Hematopoietic multipotent progenitor cell (in vitro differentiated cells): ENCODE measurements at places on chromosomes 2 and 18. TPM values are rescaled to one million over a fixed set of nuclear protein-coding genes. Genes with fewer than 3 reads are reported as not detected.

- DNase-seq: no peak
Observed at GRCh38 chr2:196961889-196962288, 35.4 kb upstream of the PGAP1 start.

GRHL1 gene
- 0.54 TPM for total RNA-seq

CRYBA2 gene
- total RNA-seq: not detected

DNA sequence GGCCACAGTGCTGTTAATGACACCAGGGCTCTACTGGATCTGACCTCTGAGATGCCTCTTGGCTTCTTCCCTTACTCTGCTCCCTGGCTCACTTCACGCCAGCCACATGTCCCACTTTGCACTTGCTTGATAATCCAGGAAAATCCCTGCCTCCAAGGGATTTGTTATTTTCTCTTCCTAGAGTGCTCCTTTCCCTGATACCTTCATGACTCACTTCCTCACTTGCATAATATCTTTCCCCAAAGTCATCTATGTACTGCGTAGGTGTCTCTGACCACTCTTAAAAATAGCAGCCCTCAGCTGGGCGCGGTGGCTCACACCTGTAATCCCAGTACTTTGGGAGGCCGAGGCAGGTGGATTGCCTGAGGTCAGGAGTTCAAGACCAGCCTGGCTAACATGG, 572.3 kb downstream of the PLCL1 start:
- DNase-seq: no peak

GRCh38 chr2:238954841-238955591, 107.1 kb downstream of the TWIST2 start:
- no peak for DNase-seq

GRCh38 chr2:226354434-226354833, 445.2 kb downstream of the IRS1 start:
- no peak for DNase-seq

- DNase-seq: no peak
Observed at GRCh38 chr2:28165087-28165635, 227.5 kb upstream of the FOSL2 start.

DNA sequence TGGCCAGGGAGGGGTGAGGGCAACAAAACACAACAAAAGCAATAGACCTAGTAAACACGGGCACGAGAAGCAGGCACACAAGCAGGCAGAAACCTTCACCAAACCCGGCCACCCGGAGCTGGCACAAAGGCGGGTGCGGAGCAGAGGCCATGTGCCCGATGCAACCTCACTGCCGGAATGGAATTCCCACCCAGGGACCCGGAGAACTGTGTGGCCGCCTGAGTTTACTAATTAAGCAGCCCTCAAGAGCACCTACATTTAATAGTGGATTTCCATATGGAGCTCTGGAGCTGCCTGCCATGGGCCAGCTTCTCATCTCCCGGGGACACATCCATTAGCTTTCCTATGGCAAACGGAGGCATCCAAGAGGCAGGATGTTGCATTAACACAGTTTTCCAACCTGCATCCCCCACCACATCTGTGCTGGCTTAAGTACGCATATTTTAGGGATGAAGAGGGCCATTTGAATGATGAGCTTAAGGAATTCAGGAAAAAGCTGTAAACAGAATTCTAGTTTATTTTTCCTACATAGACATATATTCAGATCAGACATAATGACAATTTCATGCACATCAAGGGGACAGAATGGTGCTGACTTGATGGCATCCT, 104.5 kb upstream of the SMIM21 start:
- no peak for DNase-seq

LYG2 gene
- not detected for total RNA-seq

DNA sequence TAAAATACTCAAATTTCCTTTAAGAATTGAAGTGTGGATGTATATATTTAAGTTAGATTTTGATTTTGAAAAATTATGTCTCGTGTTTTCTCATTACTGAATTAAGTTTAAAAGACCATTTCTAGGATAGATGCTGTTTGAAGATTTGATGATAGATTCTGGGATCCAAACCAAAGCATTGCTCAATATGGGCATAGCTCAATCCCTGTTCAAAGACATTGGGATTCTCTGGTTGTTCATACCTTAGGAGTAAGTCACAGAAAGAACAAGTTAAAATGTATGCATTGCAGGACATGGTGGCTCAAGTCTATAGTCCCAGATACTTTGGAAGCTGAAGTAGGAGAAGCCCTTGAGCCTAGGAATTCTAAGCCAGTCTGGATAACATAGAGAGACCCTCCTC, 622.3 kb downstream of the ADCYAP1 start:
- no peak for DNase-seq

CCDC148 gene
- total RNA-seq: not detected

- DNase-seq: no peak
Observed at GRCh38 chr18:53790786-53791185, 433.7 kb downstream of the MBD2 start.

SERPINB5 gene
- not detected for total RNA-seq

GRCh38 chr2:218395456-218395825, 4.2 kb upstream of the CTDSP1 start:
- DNase-seq: no peak

CCDC74B gene
- not detected for total RNA-seq

TEKT4 gene
- not detected for total RNA-seq

MRO gene
- not detected for total RNA-seq

EPHA4 gene
- total RNA-seq: 0.27 TPM

MAPK4 gene
- not detected for total RNA-seq

DNA sequence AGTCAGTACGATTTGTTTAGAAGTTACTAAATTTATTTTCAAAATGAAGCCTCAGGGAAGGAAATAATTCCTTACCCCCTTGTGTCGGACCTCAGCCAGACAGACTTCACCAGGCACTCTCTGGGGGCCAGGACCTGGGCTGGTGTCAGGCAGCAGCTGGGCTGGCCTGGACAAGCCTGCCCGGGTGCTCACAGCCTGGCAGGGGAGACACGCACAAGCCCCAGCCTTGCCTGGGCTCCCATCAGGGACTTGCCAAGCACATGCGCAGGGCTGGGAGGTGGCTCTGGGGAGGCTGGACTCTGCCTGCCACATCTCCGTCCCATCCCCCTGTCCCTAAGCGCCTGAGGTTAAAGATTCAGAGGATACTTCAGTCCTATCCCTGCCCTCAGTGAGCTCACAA, 56.8 kb upstream of the HS6ST1 start:
- no peak for DNase-seq

- DNase-seq: no peak
Observed at GRCh38 chr2:178455947-178456346, 4.8 kb downstream of the PJVK start.

- no peak for DNase-seq
Observed at GRCh38 chr2:33033606-33034081, 86.9 kb downstream of the LTBP1 start.

DNA sequence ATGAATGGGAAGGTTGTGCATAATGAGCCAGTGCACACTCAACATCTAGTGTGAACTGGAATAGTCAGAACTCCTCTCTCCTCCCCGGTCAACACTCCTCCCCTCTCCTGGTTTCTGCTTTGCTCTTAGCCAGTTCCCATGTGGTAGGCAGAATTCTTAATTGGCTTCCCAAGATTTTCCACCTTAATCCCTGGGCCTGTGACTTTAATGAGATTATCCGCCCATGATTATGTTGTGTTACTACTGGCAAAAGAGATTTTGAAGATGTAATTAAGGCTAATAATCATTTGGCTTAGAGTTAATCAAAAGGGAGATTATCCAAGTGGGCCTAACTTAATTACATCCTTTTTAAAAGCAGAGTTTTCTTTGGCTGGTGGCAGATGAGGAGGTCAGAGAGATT, 34.2 kb upstream of the REV1 start:
- no peak for DNase-seq

DNA sequence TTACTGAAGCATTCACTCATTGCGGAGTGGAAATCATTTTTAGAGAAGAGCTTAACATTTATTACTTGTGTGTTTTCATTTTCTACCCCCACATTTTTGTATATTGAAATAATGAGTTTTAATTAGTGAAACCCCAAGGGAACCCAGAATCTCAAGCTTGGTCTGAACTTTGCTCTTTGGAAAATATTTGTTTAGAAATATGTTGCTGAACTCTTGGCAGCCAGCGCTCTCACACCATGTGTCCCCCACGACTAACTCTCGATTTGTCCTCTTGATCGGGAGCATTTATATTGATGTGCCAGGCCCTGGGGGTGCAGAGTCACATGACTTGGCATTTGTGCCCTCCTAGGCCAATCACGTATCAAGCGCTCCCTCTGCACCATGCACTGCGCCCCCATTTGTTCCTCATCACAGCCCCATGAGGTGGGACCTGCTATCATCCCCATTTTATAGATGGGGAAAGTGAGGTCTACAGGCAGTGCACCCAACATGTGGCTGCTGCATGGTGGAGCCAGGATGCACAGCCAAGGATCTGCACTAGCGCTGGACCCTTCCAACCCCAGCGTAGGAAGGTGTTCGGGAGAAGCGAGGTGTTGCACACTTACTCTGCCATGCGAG, 149.7 kb downstream of the NCK2 start:
- DNase-seq: no peak

DNA sequence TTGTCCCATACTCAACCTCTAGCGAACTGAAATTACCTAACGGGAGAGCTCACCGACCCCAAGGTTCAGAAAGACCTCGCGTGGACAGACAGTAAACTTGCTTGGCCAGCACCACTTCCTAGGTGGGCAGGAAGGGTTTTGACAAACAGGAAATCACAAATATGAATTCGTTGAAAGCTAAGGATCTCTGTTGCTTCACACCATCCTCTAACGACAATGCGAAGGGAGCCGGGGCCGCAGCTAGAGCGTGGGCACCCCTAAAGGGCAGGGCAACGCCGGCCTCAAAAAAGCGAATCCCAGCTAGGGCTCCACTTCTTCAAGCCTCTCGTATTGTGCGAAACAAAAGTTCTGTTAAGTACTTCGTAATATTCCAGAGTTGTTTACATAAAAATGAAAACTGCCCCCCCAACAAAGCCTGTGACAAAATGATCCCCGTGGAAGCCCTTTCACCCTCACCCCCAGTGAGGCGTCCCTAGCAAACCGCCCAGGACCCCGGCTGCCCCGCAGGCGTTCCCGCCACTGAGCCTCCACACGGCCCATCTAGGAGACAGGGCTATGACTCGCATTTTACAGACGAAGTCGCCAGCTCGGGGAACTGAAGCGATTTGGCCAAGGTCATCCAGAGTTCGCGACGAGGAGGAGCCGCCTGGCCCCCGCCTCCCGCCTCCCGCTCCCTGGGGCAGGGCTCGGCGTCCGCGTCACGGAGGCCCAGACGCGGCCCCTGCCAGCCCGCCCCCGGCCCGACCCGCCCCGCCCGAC, 548 bp downstream of the KANSL3 start:
- DNase-seq: no peak

- DNase-seq: peak; percentile 28
Observed at GRCh38 chr2:20494241-20494640, 47.4 kb downstream of the RHOB start.

GRCh38 chr2:233686928-233687327, 5.2 kb downstream of the UGT1A7 start:
- DNase-seq: no peak

DNA sequence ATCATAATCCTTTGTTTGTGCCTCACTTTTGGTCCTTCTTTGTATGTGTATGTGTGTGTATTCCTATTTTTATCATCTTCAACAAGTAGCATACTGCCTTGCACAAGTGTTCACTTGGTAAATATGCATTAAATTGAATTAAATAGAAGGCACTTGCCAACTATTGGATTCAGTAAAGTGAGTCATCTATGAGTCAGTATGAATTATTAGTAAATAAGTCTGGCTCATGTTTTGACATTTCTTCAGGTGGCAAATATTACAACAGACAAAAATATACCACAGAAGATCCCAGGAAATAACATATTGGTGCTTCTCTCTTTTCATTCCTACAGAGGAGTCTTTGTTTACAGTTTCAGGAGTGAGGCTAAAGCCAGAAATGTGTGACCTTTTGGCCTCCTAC, 84.1 kb downstream of the CDK15 start:
- DNase-seq: no peak

PCARE gene
- under 0.01 TPM for total RNA-seq

CNDP1 gene
- total RNA-seq: not detected

GRCh38 chr2:158893026-158893425, 75.4 kb upstream of the TANC1 start:
- DNase-seq: no peak

- DNase-seq: no peak
Observed at GRCh38 chr2:72124376-72124775, 23.3 kb downstream of the CYP26B1 start.

- peak; percentile 26 for DNase-seq
Observed at GRCh38 chr2:59885541-59885940, 667.9 kb downstream of the BCL11A start.

AOX1 gene
- 4.8 TPM for total RNA-seq
